C1 segment of cervical spinal cord (tissue), 14 donors: ENCODE measurements at places on chromosomes 4 and X.

DNA sequence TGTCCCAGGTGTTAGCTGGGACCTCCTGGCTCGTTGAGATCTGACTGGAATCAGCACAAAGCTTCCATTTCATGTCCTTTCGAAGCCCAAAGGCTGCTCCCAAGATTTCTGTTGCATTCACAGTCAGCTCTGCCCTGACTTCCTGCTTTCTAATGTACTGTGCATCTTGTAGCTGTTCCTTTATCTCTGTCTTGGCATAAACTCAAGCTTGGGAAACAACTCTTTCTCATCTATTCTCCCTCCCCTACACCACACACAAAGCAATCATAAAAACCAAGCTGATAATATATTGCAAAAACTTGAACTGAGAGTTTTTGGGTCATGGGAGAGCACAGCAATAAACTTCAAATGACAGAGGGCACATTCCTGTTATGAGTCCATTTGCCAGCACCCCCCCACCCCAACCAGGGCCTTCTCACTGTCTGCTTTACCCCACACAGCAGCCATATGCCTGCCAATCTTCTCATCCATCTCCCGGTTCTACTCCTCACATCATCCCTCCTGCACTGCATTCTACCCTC, 76.3 kb downstream of the SYNPO2 start:
- DNase-seq = no peak

- no peak for DNase-seq
These were observed 155.4 kb upstream of the FTHL17 start for GRCh38 chrX:31227250-31227649.

- no peak for DNase-seq
These were observed 45.2 kb downstream of the ANXA5 start for GRCh38 chr4:121651597-121651996.

DNA sequence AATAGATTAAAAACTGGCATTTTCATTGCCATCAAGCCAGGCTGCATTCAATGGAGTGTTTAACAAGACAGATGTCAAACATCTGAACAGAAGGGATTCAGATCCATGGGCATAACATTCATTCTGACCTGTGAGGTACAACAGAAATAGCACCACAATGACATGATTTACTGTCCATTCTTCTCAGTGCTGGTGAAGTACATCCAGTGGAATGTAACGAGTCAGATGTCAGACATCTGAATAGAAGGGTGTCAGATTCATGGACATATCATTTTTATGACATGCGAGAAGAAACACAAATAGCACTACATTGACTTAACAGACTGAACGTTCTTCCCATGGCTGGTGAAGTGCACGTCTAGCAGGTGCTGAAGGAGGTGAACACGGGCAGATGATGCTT, 186.4 kb downstream of the PPP4R3C start:
- DNase-seq = no peak

DNA sequence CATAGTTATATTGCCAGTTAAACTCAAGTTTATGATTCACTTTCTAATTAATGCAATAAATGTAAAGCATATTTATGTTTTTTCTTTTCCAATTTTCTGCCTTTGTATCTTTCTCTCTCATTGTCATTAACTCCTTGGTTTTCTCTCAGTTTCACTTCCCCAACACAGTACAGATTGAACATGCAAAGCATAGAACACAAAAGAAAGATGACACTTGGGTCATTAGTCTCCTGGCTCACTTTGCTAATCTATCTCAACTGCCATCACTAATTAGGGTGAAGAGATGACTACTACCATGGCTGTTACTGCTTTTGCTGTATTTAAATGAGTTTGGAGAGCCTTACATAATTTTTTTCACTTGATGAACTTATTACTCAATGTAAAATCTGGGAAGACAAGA, 12.3 kb upstream of the NAA11 start:
- DNase-seq = no peak

GRCh38 chr4:8727546-8728510, 135.3 kb downstream of the CPZ start:
- DNase-seq = no peak

- DNase-seq = no peak
These were observed 35.8 kb downstream of the CLDN22 start for GRCh38 chr4:183284258-183284785.

DNA sequence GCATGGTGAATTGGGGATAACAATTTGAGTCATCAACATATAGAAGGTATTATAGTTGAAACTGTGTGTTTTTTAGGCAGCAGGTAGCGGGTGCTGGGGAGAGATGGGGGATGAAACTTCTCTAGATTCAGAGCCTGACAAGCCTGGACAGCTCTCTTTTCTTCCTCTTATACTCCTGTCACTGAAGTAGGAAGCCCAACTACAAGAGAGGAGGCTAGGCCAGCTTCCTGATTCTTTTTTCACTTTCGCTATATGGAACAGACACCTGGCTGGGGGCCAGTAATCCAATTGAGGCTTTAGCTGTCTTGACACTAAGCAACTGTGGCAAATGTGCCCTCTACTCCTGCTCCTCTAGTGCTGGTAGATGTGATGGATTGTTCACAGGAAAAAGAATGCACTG, 69.2 kb downstream of the PHKA1 start:
- no peak for DNase-seq

GRCh38 chr4:111923786-111924185, 221.5 kb upstream of the FAM241A start:
- no peak for DNase-seq
